GM06990 (cell line): ENCODE measurements at places on chromosomes 4 and X.

- DNase-seq: peak; percentile 28
These were observed 4.8 kb upstream of the DAPP1 start for GRCh38 chr4:99811850-99812249.

DNA sequence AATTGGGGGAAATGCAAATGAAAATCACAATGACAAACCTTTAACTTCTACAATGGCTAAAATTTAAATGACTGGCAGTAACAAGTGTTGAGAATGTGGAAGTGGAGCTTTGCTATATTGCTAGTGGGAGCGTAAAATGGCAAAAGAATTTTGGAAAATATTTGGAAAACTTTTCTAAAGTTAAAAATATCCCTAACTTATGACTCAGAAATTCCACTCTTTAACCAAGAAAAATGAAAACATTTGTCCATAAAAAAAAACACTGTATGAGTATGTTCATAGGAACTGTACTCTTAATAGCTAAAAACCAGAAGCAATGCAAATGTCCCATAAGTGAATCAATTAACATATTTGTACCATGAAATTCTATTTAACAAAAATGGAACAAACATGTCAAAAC is 3.6 kb downstream of the TBCK start:
- no peak for DNase-seq

DNA sequence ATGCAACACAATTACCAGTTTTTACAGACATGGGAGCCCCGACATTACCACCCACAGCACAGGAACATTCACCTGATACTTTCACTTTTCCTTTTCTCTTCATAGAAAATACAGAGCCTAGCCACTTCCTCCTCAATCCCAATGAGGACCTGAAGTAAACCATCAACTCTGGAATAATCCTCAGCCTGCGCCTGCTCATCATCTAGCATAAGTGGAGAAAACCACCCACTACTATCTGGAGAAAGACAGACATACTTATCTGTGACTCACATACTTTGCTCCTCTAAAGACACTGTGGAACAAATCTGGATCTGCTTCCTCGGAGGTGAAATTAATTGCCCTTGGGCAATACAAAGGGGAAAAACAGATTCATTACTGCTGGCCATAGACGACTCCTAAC is 47.8 kb downstream of the ZCCHC13 start:
- DNase-seq: no peak

- no peak for DNase-seq
These were observed 43.7 kb downstream of the NLGN4X start for GRCh38 chrX:6184900-6185515.

GRCh38 chrX:136880003-136880451 is 498 bp downstream of the RBMX start:
- no peak for DNase-seq

DNA sequence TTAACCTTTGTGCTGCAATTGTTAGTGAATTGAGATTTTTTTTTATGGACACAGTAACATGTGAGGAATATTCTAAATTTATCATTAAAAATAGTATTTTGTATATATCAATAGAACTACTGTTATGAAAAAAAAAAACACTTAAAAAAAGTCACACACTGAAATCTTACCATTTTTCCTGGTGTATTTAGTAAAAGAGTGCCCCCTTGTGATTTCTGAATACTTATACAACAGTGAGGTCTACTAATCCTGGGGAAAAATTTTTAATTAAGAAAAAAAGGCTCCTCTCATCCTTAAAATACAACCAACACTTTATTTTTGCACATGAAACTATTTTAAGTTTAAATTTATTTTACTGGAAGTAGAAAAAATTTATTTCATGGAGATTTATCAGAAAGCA is 56.4 kb upstream of the SPOCK3 start:
- no peak for DNase-seq
